Bladder microvascular endothelial cell (primary cell): ENCODE measurements at places on chromosomes 16 and 17. TPM values are rescaled to one million over a fixed set of nuclear protein-coding genes. Genes with fewer than 3 reads are reported as not detected.

RHOT1 gene
- 21.0 and 47.1 TPM in 2 replicates for total RNA-seq

UTS2R gene
- not detected in 2 replicates for total RNA-seq

RPUSD1 gene
- 20.8 and 22.0 TPM in 2 replicates for total RNA-seq

MLLT6 gene
- 18.8 and 44.5 TPM in 2 replicates for total RNA-seq

GDE1 gene
- total RNA-seq: 34.0 and 36.7 TPM in 2 replicates

KCTD19 gene
- 0.16 TPM in 1 of 2 replicates, not detected in the other for total RNA-seq

NAGS gene
- total RNA-seq: 2.0 and 5.3 TPM in 2 replicates

SLC4A1 gene
- total RNA-seq: not detected in 2 replicates

RSKR gene
- 3.7 and 9.4 TPM in 2 replicates for total RNA-seq

KCNJ18 gene
- total RNA-seq: not detected in 2 replicates

EFNB3 gene
- 0.16 and 0.57 TPM in 2 replicates for total RNA-seq

RAD51C gene
- 20.2 and 29.2 TPM in 2 replicates for total RNA-seq

SOX8 gene
- total RNA-seq: 0.16 and 1.3 TPM in 2 replicates

GLIS2 gene
- total RNA-seq: 0.94 and 0.97 TPM in 2 replicates

OTOP3 gene
- total RNA-seq: not detected in 2 replicates

NPIPB13 gene
- 0.16 and 6.2 TPM in 2 replicates for total RNA-seq

DBF4B gene
- total RNA-seq: 4.5 and 5.8 TPM in 2 replicates

C16orf46 gene
- total RNA-seq: 0.16 TPM in 1 of 2 replicates, not detected in the other

KIFC3 gene
- 37.9 and 76.0 TPM in 2 replicates for total RNA-seq

STH gene
- total RNA-seq: not detected in 2 replicates

C16orf74 gene
- 8.4 and 11.0 TPM in 2 replicates for total RNA-seq

CDRT4 gene
- total RNA-seq: 1.8 and 4.9 TPM in 2 replicates

MT4 gene
- not detected in 2 replicates for total RNA-seq

SEZ6L2 gene
- total RNA-seq: 0.65 and 5.9 TPM in 2 replicates

C1QTNF1 gene
- 9.1 and 30.4 TPM in 2 replicates for total RNA-seq

CCL17 gene
- not detected in 2 replicates for total RNA-seq

GAS2L2 gene
- total RNA-seq: not detected in 2 replicates
